Stimulated activated CD8-positive, alpha-beta memory T cell treated with anti-CD3 and anti-CD28 coated beads, Interleukin-4, amount 100 ng/mL, for 1 hour (primary cell): ENCODE measurements at places on chromosomes 4 and X.

DNA sequence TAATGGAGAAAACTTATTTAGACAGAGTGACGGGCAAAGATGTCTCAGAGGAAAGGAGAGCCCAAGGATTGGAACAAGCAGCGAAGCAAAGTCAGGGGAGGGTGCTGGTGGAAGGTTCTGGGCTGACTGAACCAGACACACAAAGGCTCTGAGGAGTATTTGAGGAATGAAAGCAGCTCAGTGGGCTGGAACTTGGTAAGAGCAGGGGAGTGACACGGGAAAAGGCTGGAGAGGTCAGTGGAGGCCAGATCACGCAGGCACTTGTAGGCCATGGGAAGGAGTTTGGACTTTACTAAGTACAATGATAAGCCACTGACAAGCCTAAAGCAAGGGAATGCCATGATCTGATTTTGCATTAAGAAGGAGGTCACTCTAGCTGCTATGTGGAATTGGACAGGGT, 71.4 kb downstream of the TSC22D3 start:
- no peak for DNase-seq

DNA sequence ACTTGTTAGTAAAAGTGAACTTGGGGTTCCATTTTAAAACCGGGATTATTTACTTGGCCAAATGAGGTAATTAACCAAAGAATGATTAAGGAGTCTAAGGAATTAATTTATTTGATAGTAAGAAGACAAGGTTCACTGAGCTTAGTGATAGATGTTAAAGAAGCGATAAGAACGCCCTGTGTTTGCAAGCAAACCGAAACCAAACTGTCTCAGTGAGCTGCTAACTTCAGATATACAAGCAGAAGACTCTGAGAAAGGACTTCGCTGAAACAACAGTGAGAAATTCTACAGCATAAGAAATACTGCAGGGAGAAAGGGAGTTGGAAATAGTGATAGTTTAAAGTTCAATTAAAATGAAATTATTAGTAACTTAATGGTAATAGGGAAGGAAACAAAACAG, 37.6 kb upstream of the SHISA3 start:
- no peak for DNase-seq

DNA sequence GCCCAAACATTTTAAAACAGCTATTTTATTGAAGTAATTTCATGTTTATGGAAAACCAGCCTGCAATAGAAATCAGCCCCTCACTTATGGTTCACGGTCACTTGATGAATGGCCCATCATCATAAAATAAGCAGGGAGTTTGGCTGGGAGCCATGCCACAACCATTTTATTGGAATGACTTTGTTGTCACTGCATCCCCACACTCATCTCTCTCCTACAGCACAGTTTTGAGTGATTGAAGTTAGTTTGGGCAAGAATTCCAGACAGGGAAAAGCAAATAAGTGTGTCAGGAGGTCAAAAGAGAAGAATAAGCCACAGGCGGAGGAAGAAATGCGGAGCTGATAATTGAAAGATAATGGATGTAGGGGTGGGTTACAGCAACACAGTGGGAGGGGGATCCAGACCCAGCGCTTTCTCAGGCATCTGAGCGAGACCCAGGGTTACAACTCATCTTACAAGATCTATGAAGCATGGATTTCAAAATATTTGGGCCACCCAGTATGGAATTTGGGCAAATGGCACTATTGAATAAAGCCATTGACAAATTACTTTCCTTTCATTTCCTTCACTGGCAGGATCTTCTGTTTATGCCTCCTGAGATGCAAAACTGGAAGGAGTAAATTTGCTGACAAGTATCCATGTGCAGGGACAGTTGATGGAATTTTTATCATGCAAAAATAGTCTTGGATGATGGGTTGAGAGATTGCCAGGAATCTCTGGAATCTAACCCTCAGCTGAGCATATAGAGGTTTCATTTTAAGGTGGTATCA, 100.8 kb downstream of the SHROOM3 start:
- no peak for DNase-seq

DNA sequence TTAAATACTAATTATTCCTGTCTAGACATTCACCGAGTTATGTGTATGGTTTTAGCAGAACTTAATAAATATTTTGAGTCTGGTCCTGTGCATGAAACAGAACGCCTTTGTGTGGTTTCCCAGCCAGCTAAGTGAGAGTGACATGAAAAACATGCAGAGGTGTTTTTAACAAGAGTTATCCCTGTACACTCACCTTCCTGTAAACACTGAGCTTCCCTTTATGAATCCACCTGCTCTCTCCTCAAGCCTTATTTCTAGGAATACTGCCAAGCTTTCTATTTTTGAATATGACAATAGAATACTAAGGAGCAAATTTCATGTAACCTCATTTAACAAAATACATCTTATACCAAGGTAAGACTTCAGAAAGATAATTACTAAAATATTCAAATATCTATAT, 270.3 kb upstream of the CTSO start:
- no peak for DNase-seq

DNA sequence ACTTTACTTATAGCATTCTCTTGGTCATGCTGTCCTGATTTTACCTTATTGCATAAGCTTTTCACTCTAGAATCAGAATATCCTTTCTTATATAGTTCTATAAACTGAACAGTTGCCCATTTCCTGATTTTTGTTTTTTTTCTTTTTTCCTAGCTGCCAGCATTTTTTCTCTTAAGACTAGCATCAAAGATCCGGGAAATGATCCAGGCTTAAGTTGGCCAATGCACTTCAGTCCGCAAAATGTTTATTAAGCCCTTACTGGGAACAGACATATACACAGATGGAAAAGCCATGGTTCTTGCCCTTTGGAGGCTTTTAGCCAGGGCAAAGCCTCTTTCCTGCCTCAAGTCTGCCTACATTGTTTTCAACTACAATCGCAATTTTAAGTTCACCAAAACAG, 10.1 kb upstream of the BMP2K start:
- DNase-seq = no peak

GRCh38 chrX:12958059-12958458, 16.9 kb upstream of the TMSB4X start:
- no peak for DNase-seq

DNA sequence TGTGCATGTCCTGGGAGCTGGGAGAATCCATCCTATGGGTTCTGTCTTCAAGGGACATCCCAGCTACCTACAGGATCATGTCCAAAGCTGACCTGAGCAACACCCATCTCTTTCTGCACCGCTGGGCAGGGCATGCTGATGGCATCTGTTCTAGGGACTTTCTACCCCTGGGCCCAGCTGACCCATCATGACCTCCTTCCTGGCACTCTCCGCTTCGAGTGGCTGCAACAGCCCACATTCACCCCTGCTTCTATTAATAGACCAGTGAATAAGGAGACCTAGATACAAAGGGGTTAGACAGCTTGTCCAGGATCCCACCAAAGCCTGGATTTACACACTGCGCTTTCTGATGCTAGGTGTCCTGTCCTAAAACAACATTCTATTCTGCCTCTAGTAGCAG, 44.6 kb upstream of the GPR173 start:
- DNase-seq = no peak

GRCh38 chr4:128362760-128363159, 75.1 kb upstream of the PGRMC2 start:
- DNase-seq = no peak

DNA sequence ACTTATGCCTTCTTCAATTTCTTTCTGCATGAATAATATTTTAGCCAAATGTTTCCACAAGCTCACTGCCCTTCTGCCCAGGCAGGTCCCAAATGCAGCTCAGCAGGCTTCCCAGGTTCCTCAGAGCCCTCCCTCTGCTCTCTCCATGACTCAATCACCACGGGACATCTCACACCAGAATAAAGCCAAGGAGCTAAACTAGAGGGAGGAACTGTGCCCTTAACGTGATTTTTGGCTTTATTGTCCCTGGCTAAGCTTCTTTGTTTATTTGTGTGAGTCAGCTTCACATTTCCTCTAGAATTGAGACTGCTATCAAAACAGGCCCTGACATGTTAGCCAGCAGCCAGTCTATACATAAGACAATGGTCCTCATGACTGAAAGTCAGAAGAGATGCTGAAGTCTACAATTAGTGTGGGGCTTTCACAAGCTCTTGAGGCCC, 186.4 kb upstream of the GALNT7 start:
- DNase-seq = no peak

GRCh38 chr4:96681218-96681617, 841.3 kb downstream of the PDHA2 start:
- no peak for DNase-seq

DNA sequence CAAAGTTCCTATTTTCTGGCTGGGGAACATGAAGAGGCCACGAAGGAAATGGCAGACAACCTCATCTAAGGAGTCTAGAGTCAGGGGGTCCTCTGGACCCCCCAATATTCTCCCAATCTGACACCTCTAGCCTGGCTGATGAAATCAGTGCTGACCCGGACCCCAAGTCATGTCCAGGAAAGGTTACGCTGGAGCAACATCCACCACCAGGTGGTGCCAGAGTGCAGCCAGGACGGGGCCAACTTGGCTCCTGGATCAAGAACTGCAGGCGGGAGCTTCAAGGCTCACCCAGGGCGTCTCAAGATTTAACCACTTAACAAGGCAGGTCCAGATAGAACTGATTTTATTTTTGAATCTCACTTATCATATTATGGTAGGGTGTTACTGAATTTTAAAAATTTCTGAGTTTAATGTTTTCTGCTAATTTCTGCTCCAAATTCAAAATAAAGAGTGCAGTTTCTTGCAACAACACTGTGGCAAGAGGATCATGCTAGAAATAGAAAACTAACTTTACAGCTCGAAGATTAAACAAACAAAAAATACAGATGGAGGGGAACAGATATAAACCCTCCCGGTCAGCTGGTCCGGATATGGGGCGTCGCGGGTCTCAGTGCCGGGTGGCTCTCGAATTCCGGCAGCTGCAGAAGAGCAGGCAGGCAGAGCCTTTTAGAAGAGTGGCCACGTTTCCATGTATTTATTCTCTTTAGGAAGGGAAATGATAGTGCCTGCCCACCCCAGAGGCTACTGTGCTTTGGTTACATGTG, 135.5 kb downstream of the AFAP1 start:
- DNase-seq = peak; percentile 53

- no peak for DNase-seq
These were observed 178.8 kb downstream of the SNCA start for GRCh38 chr4:89657931-89658700.

- no peak for DNase-seq
These were observed 160.3 kb upstream of the VEGFC start for GRCh38 chr4:176953021-176953420.

GRCh38 chr4:8260656-8261111, 8.9 kb upstream of the HTRA3 start:
- no peak for DNase-seq

DNA sequence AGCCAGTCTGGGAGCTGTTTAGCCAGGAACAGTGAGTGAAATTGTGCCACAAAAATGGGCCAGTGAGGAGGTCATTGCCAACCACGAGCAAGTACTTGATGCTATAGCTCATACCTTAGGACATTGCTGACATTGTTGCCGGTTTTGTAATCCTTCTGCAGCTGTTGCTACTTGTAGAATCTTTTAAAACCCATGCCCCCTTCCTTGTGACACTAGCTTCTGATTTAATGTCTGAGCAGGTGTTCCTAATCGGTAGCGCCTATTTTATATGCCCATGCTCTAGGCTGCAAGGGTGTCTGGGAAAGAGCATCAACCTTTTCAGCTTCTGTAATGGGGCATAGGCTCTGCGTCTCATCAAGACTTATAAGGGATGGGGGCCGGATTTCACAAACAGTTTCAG, 2.6 kb downstream of the POLA1 start:
- no peak for DNase-seq

GRCh38 chrX:39905946-39906345, 191.8 kb downstream of the BCOR start:
- no peak for DNase-seq

- no peak for DNase-seq
These were observed 4.9 kb upstream of the WDFY3 start for GRCh38 chr4:84971319-84971932.

DNA sequence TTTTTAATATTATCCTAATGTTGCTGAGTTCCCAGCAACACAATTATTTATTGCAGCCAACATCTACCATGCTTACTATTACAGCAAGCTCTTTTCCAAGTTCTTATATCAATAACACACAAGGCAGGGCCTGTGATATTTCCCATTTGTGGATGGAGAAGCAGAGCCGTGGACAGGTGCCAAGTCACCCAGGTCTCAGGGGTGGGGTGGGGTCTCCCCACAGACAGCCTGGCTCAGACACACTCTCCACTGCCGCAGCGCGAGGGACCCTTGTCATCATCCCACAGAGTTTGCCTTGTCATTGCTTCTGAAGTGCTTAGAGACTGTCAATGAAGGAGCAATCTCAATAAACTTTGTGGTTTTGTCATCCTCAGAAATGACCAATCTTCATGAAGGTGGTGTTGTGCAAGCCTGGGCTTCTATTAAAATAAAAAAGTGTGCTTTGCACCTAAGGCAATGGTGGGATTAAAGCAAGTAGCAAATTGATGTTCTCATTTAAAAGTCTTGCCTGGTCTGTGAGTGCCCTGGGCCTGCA, 76.1 kb downstream of the SORBS2 start:
- DNase-seq = no peak

GRCh38 chr4:81307991-81308390, 93.0 kb upstream of the PRKG2 start:
- no peak for DNase-seq

DNA sequence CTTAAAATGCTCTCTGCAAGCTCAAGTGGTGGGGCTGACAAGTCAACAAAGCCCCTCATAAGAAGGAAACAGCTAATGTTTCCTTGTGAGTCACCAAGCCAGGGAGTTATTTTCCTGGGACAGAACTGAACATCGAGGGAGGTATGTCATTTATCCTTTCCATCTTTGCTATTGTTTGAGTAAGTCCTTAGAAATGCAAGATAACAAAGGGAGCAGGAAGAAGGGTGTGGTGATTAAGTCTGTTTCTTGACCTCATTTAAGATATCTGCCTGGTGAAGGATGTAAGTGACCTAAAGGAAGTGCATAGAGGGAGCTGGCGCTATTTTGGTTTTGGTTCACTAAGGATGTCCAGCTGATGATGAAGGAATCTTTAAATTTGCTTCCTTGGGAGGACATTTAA, 39.9 kb downstream of the ATG4A start:
- DNase-seq = no peak

- no peak for DNase-seq
These were observed 101.7 kb upstream of the MBNL3 start for GRCh38 chrX:132590350-132591026.

- no peak for DNase-seq
These were observed 18.1 kb upstream of the ZXDB start for GRCh38 chrX:57573754-57574153.

DNA sequence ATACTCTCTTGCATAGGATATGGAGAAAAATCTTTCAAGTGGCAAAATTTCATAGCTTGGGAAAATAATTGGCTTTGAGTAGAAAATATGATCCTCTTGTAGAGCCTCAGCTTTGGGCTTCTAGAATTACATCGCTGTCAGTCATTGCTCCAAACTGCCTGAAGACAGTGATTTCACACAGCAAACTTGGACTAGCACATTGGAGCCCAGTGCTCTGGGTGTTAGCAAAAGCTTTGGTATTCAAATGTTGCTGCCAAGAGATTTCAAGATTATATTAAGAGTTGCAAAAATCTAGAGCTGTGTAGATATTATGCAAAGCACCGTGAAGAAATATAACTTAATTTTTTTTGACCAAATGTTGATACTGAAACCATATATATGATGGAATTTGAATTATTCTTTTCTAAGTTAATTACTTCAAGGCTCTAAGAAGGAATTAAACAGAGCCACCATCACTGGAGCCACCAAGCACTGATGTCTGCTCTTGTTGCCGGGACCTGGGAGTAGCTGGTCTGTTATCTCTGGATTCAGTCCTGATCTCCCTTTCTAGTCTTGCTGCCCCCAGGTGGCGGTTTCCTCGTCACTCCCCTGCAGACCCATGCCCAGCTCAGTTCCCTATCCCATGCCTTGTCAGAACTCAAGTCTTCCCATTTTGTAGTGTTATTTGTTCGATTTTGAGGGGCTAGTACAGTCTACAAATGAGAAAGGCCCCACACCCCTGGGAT, 260.7 kb upstream of the SFRP2 start:
- DNase-seq = no peak

GRCh38 chr4:169774466-169775445, 17.0 kb upstream of the HPF1 start:
- no peak for DNase-seq
